ENCODE measurements at places on chromosomes 5 and 9.

DNA sequence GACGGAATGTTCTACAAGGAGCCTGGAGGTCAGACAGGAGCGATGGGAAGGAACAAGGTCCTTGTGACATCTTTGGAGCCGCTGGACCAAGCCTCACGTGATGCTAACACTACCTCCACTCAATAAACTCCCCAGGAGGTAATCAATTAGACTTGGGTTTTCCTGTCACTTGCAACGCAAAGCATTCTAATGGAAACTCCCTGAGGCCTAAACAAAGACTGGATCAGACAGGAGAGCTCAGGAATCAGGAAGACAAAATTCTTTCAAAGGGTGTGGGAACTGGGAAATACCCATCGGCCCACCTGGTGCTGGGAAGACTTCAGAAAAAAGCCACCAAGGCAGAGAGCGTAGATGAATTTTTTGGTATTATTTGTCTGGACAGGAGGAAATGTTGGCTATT is 22.3 kb upstream of the UNC5A start:
- DNase-seq = no peak

DNA sequence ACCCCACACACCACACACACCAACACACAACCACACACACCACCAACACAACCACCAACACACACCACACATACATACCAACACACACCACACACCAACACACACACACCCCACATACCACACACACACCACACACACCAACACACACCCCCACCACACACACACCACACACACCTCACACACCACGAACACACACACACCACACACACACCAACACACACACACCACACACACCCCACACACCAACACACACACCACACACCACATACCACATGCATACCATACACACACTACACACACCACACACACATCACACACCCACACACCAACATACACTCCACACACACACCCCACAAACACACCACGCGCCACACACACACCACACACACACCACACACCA is 171.4 kb downstream of the GOLPH3 start:
- no peak for DNase-seq

DNA sequence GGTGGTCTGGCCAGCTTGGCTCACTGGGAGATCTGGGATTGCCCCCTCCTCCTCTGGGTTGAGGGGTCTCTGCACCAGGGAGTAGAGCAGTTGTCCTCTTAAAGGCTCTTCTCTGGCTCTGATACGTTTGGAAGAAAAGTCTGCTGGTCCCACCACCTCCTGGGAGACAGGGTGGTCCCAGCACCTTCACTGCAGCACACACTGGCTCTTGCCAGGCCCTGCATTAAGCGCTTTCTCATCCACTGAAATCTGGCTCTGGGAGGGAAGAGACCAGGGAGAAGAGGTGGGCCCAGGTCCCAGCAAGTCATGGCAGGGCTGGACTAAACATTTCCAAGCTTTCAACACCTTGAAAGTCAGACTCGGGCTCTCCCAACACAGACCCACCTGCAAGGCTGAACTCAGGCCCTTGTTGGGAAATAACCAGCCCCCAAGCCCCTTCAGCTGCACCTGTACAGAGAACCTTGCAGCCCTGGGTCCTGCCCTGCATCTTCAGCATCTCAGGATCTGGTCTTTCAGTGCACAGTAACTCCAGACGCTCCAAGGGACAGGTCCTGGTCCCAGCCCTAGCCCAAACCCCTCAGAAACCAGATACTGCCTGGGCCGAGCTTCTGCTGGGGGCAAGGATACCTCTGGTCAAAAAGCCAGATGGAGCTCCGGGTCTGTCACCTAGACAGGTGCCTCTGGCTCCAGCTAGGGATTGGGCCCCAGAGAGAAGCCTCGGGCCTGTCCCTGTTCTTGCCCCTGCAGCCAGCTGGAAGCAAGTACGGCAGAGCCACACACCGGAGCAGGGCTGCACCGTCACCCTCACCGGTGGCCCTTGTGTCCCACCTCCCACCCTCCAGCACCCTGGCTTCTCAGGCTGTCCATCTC is 134.5 kb downstream of the DAB2IP start:
- peak; percentile 12 for DNase-seq

DNA sequence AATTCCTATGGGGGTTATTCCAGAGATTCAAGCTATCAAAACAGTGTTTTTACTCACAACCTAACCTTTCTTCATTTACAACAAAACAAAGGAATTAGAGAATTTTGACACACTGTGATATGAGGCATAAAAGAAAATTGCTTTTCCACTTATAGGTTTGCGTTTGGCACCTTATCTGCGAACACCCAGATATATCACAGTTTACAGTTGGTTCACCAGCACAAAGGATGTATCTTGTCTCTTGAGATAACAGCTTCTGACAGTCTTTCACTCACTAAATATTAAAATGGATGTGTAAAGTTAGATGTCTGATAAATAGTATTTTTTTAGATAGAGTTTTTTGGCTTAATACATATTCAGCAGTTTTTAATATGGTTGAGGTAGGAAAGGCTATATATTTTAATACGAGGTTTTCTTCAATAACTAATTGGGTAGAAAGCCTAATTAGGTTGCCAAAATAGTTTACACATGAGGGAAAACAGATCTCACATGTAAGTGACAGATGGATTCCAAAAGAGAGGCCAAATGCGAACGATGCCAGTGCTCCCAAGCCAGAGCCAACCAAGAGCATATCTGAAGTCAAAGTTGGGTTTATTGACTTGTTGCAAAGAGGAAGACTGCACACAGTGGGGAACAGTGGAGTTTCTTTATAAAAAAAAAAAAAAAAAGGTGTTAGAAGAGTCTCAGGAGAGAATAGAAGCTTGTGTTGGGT is 1495.2 kb downstream of the MAT2B start:
- DNase-seq = no peak

DNA sequence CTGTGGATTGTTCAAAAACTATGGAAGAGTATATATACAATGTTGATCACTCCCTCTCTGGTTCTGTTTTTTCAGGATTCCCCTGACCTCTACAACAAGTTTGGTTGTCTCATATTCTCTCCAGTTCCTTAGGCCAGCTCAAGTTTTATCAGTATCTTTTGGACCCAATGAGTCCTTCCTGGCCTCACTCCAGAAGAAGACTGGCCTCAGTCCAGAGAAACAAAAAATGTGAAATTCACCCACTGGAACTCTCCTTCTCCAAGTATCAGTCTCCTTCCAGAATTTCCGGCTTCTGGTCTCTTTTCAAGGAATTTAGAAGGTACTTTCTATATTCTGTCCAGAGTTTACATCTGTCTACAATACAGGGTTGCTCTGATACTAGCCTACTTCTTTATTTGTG is 537.8 kb upstream of the FTMT start:
- DNase-seq = no peak

DNA sequence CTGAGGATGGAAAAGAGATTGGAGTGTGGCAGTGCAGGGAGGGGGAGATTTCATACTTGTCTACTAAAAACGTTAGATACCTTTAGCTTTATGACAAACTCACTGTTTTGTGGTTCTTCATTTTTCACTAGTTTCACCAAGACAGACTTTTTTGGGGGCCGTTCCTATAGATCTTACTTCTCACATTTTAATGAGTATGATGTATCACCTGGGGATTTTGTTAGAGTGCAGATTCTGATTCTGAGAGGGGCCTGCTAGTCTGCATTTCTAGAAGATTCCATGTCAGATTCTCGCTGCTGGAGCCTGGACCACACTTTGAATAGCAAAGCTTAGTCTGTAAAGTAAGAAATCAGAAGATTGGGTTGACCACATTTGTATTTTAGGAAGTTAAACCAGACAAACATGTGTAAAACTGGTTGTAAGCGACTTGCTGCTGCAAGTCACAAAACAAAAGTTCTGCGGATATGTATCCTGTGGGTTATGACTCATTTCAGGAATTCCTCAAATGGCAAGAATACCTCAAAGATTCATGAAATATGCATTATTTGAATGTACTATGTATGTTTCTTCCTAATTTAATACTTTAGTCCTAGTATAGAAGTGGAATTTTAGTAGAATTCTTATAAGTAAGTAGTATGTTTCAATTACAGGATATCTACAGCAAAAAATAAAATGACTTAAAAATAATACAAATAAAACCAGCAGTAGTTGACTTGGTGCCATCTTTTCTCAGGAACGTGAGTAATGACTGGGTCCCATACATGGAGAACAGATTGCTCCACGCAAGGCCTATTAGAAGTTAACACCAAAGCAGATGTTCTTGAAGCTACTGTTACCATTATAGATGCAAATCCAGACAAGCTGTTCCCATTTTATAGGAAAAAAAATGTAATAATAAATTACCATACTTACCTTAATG is 27.8 kb downstream of the NFIL3 start:
- no peak for DNase-seq

GRCh38 chr5:25554077-25554476 is 909.3 kb upstream of the CDH10 start:
- no peak for DNase-seq

DNA sequence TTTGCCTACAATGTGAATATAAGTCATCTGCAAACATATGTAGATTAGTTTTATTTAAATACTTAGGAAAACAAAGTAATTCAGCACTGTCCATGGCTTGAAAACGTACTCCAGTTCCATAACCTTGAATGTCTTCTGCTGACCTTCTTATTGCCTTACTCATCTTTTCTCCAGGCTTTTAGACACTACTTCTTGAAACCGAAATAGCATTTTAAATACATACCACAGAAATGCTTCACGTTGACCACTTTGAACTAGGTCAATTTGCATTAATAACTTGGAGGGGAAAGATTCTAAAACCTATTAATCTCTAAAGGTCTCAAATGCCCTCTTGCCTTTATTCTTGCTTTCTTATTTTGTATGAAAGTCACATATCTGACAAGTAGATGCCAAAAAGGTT is 995.4 kb upstream of the ACO1 start:
- DNase-seq = no peak

DNA sequence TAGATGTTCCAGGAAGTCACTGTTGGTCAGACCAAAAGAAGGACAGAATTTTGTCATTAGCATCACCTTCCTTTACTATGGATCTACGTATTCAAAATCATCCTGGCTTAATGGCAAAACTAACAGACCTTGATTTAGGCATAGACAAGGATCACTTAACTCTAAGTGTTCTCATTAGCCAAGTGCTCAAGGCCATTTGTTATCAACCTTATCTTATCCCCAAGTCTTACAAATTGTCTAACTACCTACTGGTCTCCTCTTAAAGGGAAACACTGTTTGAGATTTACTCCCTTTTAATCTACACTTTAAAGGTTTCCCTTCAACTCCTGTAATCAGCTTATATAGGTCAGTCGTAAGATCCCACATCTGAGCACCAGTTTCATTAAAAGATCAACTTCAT is 1197.5 kb upstream of the C9orf72 start:
- no peak for DNase-seq

- no peak for DNase-seq
These were observed 32.5 kb upstream of the ABLIM3 start for GRCh38 chr5:149108651-149109280.

GRCh38 chr5:74586856-74587255 is 53.7 kb downstream of the ENC1 start:
- no peak for DNase-seq

GRCh38 chr5:42499016-42499415 is 75.8 kb downstream of the GHR start:
- no peak for DNase-seq

- peak; percentile 96 for DNase-seq
These were observed 242.1 kb downstream of the HCN1 start for GRCh38 chr5:45454114-45454513.

- no peak for DNase-seq
These were observed 340.2 kb downstream of the DRD1 start for GRCh38 chr5:175103746-175104145.

DNA sequence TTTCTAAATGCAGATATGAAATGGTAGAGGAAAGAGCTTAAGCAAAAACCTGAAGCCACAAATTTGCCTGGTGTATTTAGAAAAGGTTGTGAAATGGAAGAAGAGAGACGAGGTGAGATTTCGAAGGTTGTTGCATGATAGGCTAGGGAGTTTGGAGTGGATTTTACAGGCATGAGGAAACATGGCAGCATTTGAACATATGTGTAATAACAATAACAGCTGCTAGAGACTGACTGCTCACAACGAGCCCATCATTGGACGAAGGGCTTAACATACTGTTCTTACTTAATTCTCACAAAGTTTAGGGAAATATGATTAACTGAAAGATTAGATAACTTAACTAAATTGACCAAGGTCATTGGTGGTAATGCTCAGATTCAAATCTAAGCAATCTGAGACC is 108.1 kb downstream of the JAKMIP2 start:
- DNase-seq = no peak

DNA sequence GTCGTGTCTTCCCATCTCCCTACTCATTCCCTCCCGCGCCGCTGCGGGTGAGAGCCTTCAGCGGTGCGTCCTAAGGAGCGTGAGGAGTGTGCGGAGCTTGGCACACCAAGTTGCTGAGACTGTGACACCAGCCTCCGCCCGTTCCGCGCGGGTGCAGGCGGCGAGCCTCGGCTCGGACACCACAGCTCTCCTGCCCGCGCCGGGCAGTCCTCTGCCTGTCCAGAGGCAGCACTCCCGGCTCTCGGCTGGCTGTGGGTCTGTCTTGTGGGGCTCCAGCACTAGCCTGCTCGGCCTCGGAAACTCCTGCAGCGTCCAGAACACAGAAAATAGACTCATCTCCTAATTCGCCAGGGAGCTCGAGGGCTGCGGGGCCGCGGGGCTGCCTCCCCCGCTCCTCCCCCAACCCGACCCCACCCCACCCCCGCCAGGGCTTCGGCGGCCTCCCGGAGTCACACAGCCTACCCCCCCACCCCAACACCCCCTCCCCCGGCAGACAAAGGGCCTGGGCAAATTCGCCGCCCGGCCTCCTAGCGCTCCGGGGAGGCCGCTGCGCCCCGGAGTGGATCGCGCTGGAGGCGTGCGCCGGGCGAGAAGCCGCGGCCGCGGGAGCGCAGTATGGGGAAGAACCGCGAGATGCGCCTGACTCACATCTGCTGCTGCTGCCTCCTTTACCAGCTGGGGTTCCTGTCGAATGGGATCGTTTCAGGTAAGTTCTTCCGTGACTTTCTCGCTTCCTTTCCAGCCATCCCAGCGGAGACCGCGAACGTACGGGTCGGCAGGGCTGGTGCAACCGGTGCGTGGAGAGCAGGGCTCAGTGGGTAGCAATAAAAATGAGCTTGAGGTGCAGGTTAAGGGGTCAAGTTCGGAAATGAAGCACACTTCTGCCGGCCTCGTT is at the start of gene ADAMTS19:
Gene ADAMTS19 (plus strand): TSS at position 522 of the 895 bp plus-strand sequence. CDS start 94 bp downstream, at position 616.
- no peak for DNase-seq

GRCh38 chr5:107470295-107470582 is 200.5 kb downstream of the EFNA5 start:
- no peak for DNase-seq

DNA sequence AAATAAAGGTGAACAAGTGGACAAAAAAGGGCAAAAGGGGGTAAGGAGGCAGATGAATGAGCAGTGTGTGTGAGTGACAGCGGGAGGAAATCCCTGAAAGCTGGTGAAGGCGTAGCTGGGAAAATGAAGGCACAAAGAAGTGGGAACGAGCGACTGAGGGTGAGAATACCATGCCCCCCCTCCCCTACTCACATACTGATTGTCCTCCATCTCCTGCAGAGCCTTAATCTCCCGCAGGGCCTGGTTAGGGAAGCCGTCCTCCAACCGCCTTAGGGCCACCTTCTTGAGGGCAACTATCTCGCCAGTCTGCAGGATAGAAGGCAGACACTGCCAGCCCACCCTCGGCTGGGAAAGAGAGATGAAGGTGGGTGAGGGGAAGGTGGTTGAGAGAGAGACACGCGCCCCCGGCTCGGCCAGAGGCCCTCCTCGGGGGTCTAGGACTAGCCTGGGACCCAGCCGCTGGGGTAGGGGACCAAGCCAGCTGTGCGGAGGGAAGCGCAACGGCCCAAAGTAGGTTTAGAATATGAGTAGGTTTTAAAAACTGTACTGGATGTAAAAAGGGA is 522 bp downstream of the CDK20 start:
- peak; percentile 20 for DNase-seq

Measured in cerebellar cortex (tissue), 1 donor.